Stimulated activated CD4-positive, alpha-beta T cell treated with anti-CD3 and anti-CD28 coated beads, Interleukin-1b, Interleukin-23, amount 100 ng/mL, for 4 hours (primary cell): ENCODE measurements at places on chromosomes 6 and 20.

DNA sequence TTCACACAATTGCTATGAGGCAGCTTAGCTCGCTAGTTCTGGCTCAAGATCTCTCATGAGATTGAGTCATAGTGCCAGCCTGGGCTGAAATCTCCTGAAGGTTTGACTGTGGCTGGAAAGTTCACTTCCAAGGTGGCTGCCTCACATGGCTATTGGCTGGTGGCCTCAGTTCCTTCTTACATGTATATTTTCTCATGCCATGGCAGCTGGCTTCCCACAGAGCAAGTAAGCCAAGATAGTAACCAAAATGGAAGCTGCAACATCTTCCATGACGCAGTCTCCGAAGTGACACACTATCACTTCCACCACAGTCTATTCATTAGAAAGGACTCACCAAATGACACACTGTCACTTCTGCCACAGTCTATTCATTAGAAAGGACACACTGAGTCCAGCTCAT, 160.4 kb upstream of the PRDM1 start:
- DNase-seq: no peak

- no peak for DNase-seq
These were observed 30.2 kb downstream of the RRBP1 start for GRCh38 chr20:17651760-17652388.

DNA sequence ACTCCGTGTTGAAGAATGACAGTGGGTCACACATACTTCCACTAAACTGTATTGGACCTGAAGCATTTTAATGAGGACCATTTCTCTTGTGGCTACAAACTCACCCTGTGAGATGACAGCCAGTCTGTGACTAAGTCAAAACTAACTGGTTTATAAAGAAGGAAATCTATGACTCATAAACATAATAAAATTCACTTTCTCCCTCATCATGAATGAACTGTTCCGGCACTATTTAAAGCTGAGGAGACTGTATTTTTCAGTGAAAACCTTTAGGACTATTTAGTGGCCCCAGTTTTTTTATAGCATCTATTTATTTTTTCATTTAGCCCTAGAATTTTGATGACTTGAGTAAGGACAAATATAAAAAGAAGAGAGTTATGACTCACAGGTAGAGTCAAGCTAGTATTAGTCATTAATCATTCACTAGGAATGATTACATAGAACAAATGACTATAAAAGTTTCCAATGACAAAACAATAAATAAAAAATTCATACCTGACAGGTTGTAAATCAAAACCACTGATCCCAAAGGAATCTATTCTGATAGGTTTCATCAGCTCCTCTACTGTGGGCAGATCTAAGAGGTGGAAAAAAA, 34.2 kb downstream of the CEP162 start:
- DNase-seq: no peak

- DNase-seq: peak; percentile 14
These were observed 28.5 kb downstream of the C6orf15 start for GRCh38 chr6:31083742-31084354.

- DNase-seq: no peak
These were observed 30.7 kb upstream of the TMEM14A start for GRCh38 chr6:52640170-52640569.
